ENCODE measurements at places on chromosomes 2 and 18.

GRCh38 chr2:229660951-229661350, 53.4 kb downstream of the DNER start:
- no peak for DNase-seq

DNA sequence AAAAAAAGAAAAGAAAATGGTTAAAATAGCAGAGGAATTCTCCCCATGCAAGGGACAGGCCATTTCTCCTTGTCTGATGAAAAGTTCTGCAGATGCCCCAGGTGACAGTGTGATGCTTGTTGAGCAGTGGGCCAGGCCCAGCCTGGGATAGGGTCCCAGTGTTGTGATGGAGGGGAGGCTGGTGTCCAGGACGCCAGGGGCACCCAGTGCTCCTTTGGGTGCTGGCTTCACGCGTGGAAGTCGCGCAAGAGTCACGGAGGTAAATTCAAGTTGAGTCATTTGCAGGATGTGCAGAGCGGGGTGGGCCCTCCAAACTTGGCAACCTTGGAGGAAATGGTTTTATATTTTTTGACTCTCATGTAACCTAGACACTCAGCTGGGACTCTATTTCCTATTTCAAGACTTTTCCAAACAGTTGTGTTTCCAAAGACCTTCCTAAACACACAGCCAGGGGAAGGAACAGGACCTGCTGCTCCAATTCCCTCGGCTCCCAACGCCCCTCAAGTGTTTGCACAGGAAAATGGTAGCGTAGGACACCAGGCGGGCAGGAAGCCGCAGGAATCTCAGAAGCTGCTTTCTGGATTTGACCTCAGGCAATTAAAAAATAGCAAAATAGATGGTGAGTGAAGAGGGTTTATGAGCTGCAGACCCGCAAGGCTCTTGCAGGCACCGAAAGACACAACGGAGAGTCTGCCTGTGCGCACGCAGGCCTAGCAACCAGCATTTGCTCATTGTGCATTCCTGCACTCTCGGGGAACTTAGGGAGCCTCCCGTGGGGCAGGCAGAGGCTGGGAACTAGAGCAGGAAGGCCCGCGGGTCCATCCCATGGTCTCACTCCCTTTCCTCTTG, 107.1 kb upstream of the ODC1 start:
- no peak for DNase-seq

DNA sequence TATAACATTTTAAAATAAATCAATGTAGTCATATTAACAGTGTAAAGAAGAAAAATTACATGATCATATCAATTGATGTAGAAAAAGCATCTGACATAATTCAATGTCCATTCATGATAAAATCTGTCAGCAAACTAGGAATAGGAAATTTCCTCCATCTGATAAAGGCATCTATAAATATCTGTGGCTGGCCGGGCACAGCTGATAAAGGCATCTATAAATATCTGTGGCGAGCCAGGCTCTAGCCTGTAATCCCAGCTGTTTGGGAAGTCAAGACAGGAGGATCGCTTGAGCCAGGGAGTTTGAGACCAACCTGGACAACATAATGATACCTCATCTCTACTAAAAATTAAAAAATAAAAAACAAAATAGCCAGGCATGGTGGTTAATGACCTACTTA, 18.1 kb upstream of the RANBP2 start:
- no peak for DNase-seq

GRCh38 chr18:53747663-53748160, 476.8 kb downstream of the MBD2 start:
- no peak for DNase-seq

All from T-helper 2 cell treated with Interferon-gamma antibody and Interleukin-4, amounts not matched to agents 5 μg/mL and 100 μg/mL, for 36 hours (primary cell).